Memory B cell (primary cell): ENCODE measurements at places on chromosomes 6 and 20.
A peak's percentile ranks its signal among the peaks of the same experiment; 100 is the strongest.

GRCh38 chr20:48126227-48126740 lies 341.0 kb upstream of the SULF2 start:
- DNase-seq: no peak

GRCh38 chr20:63333241-63333836 lies 27.8 kb downstream of the CHRNA4 start:
- DNase-seq: no peak

- no peak for DNase-seq
These were observed 6.6 kb upstream of the SERPINB9 start for GRCh38 chr6:2909718-2910117.

GRCh38 chr6:122578961-122579360 lies 31.2 kb upstream of the PKIB start:
- DNase-seq: no peak

GRCh38 chr6:100626721-100627120 lies 162.0 kb upstream of the SIM1 start:
- no peak for DNase-seq

DNA sequence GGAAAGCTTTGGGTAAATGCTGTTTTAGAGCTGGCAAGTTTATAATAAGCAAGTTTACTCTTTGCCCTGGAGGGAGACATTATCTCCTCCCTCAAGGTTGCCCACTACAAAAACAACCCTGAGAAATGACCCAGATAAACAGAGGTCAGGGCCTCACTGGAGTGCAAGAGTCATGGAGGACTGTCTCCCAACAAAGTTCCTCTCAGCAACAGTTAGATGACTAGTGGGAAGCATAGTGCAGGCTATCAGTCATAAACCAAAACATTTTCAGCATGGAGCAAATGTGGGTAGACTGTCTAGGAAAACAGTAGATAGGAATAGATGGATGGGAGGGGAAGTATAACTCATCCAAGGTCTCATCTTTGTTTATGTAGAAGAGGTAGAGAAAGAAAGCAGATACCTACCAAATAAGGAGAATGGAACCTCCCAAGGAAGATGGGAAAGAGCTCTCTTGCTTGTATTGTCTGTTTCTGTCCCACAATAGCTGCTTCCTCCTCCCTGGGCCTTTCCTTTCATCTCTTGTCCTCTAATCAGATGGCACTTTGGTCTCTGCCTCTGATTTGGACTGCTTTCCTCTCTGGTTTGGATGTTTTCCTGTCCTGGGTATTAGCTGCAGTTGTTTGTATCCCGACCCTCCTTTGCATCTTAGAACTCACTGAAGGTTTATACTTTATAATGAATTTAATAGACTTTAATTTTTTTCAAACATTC lies 95.4 kb downstream of the WASF1 start:
- no peak for DNase-seq

GRCh38 chr6:35181933-35182612 lies 31.7 kb upstream of the SCUBE3 start:
- no peak for DNase-seq

GRCh38 chr20:36197271-36197670 lies 39.0 kb upstream of the AAR2 start:
- DNase-seq: no peak

GRCh38 chr6:81897793-81898192 lies 145.3 kb upstream of the TENT5A start:
- no peak for DNase-seq

- DNase-seq: no peak
These were observed 7.3 kb downstream of the ADA start for GRCh38 chr20:44644230-44644617.

- DNase-seq: peak; percentile 80
These were observed at the start of gene MICAL1 for GRCh38 chr6:109455437-109456110. Gene MICAL1, minus strand, starts transcription at chr6:109455772. Its CDS starts 1,576 bp downstream, at chr6:109454196.

GRCh38 chr6:80015839-80016435 lies 11.5 kb downstream of the TTK start:
- no peak for DNase-seq

GRCh38 chr20:19114410-19114809 lies 98.0 kb upstream of the SLC24A3 start:
- DNase-seq: no peak

DNA sequence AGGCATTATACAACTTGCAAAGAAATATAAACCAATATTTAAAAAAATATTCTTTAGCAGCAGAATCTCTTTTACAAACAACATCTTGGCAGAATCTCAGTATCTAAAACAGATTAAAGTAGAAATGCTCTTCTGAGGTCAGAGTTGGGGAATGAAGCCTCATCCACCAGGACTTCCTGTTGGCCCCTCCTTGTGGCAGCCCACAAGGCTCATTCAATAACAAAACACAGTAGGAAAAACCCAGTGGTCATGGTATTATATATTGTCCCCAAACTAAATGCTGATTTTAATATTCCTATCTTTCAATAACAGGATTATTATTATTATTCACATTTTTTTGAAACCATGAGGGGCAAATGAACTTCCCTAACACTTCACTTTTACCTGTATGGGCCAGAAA lies 368.6 kb downstream of the BTBD9 start:
- no peak for DNase-seq

DNA sequence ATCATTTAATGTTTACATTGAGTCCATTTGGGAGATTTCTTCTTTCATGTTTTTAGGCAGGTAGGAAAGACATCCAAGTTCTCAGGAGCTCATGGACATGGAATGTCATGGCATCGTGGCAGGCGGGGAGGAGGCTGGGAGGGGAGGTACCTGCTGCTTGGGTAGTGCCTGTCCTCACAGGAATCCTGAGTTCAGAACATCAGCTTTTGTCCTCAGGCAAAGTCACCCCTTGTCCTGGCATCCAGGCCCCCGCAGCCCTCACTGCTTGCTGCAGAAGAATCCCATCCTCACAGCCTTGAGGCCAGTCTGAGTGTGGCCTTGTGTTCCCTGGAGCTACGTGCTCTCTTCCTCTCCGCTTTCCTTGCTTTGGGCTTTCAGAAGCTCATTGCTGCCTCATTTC lies 157.4 kb downstream of the CFAP61 start:
- no peak for DNase-seq

DNA sequence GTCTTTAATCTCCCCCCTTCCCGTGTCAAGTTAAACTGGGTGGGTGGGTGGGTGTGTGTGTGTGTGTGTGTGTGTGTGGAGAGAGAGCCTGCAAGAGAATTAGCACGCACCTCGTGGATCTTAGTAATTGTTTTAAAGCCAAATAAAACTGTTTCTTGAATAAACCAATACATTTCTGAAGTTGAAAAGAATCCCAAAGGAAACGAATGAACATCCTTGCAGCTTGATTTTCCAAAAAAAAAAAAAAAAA lies 381 bp upstream of the BICRAL start:
- no peak for DNase-seq

DNA sequence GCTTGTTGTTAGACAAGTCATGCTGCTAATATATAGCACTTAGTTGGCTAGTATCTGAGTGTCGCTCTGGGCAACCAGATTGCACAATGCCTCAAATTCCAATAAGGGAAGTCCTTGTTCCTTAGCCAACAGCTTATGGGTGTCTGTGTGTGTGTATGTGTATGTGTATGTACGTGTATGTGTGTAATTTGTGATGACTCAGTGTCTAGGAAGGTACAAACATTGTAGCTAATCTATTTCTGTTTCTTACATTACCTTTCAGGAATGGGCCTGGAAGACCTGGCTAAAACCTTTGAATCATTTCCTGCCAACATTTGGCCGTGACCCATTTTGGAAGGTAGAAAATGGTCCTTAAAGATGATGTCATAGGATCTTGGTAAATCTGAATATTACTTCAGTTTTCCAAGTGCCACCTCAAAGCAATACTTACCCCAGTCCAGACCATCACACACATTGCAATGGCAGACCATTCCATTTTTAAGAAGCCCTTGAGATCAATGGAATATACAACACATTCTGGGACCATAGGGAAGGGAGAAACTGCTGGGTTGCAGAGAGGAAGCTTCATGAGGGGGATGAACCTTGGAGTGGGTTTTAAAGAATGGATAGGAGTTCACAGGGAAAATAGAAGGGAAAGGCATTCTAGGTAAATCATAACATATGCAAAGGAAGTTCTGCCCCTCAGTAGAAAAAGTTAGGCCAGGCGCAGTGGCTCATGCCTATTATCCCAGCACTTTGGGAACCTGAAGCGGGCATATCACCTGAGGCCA lies 25.1 kb downstream of the NEDD9 start:
- no peak for DNase-seq

DNA sequence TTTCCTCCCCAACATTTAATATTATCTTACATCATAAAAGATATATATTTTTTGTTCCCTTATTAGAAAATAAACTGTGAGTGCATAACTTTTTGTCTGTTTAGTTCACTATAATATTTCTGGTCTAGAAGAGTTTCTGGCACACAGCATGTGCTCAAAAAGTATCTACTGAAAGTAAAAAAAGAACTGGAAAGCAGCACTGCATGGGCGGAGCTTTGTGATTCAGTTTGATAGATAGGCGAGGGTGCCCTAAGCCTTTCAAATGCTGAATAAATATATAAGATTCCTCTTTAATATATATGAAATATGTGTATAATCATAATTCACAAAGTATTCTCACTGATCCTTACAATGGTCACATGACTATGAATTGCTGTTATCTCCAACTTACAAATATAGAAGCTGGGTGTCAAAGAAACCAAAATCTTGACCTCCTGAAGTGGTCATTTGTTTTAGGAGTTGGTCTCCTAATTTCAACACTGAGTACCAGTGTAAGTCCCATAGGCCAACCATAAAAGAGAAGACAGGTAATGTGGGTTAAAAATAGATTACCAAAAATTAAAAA lies 50.8 kb downstream of the OR2B2 start:
- no peak for DNase-seq

DNA sequence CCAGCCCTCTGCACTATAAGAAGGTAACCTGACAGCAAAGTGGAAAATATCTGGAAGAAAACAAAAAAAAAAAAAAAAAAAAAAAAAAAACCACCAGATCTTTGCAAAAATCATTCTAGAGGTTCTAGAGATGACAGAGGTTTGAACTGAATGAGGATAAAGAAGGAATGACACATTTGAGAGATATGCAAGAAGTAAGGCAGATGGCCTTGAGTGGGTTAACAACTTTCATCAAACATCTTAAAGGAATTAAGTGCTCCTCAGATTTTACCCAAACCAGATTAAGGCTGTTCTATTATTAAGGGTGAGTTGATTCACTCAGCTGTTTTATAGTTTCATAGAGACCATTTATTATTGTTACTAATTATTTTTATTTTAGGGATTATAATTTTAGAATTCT lies 62.0 kb downstream of the RSPO3 start:
- DNase-seq: no peak

DNA sequence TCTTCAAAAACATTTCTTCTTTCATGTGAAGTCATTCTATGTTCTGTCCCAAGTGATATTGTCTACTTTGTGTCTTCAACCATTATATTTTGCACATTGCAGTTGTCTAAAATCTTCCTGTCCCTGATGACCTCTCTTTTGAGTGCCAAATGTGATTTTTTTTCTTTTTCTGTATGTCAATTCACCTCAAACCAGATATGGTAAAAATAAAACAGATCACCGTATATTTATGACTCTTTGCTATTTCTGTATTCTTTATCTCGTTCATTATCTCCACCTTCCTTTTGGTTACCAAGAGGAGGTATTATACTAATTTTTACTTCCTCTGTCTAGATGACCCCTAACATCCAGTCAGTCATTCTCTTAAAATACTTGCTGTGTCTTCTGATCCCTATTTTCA lies 165.2 kb downstream of the GRIK2 start:
- DNase-seq: no peak
